ENCODE measurements at places on chromosomes 1 and 21.

DNA sequence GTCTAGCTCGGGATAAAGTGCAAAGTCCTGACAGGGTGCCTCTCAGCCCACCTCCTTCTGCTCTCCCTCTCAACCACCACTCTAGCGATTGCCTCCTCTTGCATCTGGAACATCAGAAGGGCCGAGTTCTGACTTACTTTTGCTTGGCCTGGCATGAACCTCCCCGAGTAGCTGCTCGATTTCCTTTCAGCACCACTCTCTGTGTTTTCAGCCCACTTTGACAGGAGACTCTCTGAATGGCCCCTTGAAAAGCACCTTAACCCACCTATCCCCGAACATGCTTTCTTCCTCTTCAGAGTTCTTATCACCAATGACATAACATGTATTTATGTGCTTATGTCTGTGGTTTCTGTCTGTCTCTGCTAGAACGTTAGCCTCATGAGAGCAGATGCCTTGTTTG, 225.8 kb upstream of the RUNX1 start:
- DNase-seq, result no peak

GRCh38 chr21:45982758-45983648, 1.4 kb downstream of the COL6A1 start:
- no peak for DNase-seq

- no peak for DNase-seq
Measured at GRCh38 chr1:17998889-17999288, 108.7 kb upstream of the IGSF21 start.

GRCh38 chr1:232306269-232306961, 323.5 kb downstream of the SIPA1L2 start:
- peak; percentile 69 for DNase-seq

DNA sequence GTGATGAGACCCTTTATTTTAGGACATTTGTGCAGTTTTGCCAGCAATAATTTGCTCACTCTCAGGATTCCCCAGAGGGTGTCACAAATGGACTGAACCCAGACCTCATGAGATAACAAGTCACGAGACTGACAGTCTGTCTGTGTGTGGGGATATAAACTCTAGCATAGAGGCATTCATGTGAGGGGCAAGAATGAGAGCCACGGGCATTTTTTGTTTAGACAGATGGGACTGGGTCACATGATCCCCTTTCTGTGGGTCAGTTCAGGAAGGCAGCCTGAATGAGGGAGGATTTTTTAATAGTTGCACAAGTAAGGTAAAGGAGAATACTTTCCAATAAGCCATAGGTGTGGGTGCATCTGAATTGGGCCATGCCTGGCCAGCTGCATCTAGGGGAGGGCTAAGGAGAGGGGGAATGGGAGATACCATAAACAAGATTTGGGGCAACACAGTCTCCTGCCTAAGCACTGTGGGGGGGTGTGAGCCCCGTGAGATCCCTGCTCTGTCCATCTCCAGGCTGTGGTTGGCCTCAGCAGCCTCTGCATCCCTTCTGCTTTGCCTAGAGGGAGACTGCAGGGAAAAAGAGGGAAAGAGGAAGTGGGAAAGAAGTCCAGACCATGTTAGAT, 66.6 kb downstream of the NAV1 start:
- no peak for DNase-seq

- DNase-seq, result no peak
Measured at GRCh38 chr1:170356585-170356984, 175.4 kb upstream of the GORAB start.

DNA sequence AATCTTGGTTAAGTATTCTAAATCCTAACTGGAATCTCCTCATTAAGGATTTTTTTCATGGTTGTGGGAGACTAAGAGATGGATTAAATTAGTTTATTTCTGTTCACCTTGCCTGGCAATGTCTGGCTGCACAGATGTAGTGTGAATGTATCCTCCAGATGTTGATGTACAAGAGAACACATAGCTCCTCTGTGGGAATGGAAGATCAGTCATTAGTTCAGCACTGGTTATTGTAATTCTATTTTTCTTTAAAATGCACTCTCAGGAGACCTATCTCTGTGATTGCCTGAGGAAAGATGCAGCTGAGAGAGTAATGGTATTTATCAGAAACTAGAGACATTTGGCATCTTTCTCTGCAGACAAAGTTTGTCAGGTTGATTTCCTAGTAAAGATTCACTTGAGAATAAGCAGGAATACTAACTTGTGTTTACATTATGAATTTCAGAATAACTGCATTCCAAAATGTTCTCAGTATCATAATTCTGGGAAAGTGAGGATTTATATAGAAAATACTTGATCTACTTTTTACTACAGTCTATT, 178.6 kb downstream of the GIPC2 start:
- no peak for DNase-seq

- no peak for DNase-seq
Measured at GRCh38 chr1:175287849-175288248, 95.3 kb upstream of the KIAA0040 start.

- DNase-seq, result no peak
Measured at GRCh38 chr21:29029524-29029923, 5.1 kb downstream of the USP16 start.

DNA sequence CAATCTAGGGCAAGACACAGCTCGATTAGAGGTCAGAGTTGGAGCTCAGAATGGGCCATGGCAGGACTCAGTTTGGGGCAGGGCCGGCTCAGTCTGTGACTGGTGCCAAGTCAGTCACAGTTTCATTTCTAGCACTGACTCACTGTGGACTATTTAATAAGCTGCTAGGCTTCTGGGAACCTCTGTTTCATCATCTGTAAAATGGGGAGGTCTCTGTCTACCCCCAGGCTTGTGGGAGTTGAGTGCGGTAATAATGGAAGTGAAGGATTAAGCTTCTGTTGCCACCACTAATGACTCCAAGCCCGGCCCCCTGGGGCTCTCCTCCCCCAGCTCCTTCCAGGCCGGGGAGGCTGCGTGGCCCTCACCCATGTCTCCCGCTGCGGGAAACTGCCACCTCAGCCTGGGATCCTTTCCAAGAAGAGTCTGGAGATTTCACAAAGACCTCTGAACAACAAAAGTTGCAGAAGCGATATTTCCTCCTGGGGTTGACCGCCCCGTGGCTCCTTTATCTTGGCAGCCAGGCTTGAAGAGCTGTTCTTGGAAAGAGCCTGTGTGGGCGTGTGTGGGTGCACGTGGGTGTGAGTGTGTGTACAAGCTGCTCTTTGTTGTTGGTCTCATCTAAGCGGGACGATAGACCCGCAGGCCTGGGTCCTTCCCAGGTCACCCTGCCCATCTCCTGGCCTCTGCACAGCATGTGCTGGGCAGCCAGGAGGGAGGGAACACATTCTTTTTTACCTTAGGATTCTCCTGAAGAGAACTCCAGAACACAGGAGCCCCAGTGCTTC, 29.1 kb downstream of the KNCN start:
- DNase-seq, result no peak

DNA sequence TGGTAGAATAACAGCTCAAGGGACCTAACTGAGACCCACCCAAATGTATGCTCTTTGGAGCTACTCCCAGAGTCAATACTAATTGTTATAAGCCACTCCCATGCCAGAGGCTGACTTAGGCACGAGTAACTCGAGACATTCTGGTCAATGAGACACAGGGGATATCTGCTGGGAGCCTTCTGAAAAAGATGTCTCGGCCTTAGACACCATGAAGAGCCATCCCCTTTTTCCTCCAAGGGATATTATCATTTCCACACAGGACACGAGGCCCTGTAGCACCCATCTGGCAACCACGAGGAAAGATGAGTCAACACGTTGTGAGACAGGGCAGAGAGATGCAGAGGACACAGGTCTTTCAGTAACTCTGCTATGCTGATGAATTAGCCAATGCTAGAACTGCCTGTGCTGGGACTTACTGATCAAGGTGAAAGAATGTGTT, 30.7 kb downstream of the ITPKB start:
- DNase-seq, result no peak

GRCh38 chr1:234495231-234495990, 16.4 kb upstream of the TARBP1 start:
- DNase-seq, result no peak
